ENCODE measurements at places on chromosomes 11 and 22.

- no peak for DNase-seq
These were observed 17.0 kb downstream of the NPTXR start for GRCh38 chr22:38826801-38827200.

DNA sequence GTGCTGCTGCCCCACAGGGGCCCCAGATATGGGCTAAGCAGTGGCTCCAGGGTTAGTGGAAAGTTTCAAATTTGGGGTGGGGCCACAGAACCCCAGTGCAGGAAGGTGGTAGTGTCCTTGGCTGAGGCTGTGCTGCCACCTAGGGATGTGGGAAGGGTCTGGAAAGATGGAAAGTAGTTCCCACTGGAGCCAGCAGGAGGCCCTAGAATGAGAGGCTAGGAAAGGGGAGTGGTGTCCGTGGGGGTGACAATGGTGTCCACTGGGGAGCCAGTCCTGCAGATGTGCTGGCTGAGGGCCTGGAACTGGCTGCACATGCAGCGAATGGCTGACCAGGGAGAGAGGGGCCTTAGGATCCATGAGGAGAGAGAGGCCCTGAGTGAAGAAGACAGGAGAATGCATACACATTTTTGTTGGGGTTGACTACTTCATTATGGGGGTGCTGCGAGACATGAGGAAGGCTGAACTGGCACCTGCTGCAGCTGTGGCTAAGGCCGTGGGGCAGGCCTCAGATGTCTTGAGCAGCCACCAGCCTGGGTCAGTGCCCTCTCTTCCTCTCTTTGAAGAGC, 21.1 kb downstream of the RFPL3 start:
- peak; percentile 58 for DNase-seq

GRCh38 chr11:61797263-61797944, 4.7 kb downstream of the FEN1 start:
- peak; percentile 96 for DNase-seq

- DNase-seq: peak; percentile 62
These were observed 22.3 kb downstream of the NTM start for GRCh38 chr11:131392528-131393255.

DNA sequence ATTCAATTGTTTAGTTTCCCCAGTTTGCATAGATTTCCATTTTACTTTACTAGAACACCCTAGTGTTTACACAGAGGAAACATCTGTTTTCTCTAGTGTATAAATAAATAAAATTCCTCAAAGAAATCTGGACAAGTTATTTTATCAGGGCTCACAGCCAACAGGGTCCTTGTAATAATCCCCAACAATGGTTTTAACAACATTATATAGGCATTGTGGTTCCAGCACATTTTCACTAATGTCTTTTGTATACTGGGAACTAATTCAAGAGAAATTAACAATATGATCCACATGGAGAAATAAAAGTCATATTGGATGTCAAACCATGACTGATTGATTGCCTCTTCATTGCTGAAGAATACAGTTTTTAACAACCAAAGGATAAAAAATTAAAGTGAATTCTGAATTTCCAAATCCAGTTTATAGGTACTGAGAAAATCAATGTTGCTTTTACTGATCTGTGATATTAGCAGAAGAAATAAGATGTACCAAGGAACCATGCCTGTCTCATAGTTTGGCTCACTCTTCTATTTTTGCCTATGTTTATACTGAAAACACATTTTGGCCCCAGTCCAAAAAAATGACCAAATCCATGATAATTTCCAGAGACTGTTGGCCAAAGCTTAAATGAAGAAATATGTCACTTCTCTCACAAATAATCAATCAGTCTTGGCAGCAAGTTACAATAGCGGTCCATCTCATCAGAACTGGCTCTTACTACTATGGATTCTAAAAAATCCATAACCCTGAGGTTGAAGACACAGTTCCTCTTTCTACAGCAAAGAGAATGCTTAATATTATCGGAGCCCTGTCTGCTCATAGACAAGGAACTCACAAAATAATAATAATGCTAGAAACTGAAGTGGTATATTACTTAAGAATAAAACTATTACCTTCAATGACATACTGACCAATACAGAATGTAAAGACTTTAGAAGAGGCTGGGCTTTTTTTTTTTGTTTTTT, 1.4 kb upstream of the MS4A13 start:
- no peak for DNase-seq

DNA sequence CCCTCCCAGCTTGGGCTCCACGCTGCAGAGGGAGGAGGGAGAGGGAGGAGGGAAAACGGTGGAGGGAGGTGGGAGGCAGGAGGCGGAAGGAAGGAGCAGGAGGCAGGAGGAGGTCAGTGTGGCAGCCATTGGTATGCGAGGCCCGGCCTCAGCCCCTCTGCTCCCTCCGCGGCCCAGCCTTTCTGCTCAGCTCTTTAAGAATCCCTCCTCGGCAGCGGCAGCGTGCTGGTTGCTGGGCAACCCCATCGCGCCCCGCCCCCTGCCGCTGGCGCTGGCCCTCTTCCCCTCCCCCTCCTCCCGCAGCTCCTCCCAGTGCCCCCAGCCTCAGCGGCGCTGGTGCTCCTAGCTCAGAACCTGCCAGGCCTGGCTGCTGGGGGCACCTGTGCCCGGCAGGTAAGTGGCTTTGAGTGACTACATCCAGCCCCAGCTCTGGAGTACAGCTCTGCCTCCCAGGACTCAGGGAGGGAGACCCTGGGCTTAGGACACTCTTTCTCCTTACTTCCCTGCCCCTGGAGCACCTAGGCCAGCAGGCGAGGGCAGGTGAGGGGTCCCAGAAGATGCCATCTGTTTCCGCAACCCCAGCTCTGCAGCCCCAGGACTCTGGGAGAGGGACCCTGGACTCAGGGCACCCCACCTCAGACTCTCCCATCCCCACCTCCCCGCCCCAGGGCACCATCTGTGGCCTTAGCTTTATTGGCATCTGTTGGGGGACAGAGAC, 7.2 kb upstream of the FLRT1 start:
- no peak for DNase-seq

Measured in pons (tissue), 1 donor.